ENCODE measurements at places on chromosomes 11 and 22.

DNA sequence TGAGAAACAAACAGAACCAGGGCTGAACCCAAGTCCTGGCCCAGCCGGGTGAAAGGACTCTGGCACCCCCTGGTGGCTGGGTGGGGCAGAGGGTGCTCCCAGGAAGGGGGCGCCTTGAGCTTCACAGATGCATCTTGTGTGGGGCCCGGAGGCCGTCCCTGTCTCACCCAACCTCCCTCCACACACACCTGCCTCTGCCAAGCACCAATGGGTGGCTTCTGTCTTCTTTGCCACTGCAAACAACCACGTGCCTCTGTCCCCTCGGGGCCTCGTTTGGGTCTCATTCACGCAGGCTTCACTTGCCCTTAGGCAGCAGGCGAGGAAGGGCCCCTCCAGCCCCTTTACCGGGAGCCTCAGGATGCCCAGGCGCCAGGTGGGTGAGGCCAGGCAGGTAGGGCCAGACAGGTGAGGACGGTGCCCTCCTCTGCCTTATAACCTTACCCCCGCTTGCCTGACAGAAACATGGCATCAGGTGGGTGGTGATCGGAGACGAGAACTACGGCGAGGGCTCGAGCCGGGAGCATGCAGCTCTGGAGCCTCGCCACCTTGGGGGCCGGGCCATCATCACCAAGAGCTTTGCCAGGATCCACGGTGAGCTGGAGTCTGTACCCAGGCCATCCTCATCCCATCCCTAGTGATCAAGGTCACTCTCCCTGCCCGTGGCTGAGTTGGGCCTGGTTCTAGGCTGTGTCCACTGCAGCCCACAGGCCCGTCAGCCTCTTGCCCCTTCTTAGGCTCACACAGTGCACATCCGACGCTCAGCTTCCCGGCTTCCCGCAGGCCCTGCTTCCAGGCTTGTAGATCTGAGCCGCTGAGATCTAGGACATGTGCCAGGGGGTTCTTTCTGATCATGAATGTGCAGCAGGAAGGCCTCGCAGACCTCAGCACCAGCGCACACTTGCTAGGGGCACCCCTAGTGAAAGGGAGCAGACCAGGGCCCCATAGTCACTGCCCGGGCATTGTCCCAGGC, 17.2 kb downstream of the POLR3H start:
- DNase-seq: peak; percentile 88

- DNase-seq: no peak
Observed at GRCh38 chr11:97269527-97269926, 879.7 kb downstream of the JRKL start.

- no peak for DNase-seq
Observed at GRCh38 chr11:71204748-71205664, 47.4 kb downstream of the SHANK2 start.

DNA sequence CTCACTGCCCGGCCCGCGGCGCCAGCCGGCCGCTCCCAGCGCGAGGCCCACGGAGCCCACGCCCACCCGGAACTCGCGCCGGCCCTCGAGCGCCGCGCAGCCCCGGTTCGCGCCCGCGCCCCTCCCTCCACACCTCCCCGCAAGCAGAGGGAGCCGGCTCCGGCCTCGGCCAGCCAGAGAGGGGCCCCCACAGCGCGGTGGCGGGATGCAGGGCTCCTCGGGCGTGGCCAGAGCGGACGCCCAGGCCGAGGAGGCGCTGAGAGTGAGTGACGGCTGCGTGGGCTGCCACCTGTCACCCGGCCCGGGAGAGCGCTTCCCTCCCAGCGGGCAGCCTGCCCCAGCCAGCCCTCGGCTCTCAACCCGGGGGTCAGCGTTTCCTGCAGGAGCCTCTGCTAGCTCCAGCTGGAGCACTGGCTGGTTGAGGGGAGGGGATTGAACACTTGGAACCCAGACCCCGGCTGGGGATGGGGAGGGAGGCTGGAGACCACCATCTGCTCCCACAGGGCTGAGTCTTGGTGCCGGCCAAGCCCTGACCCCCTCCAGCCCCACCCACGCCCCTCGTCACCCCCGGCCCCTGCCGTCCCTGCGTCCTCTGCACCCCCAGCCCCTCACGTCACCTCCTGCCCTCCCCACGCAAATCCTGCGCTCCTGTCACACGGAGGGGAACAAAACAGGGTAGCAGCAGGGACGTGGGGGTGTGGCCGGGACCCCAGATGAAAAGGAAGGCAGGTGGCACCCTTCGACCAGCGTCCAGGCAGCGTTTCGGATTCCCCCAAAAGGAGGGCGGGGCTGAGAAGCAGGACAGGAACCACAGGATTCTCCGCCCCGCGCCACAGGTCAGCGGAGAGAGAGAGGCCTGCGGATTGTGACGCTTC, 157.0 kb downstream of the BRD1 start:
- DNase-seq: no peak

DNA sequence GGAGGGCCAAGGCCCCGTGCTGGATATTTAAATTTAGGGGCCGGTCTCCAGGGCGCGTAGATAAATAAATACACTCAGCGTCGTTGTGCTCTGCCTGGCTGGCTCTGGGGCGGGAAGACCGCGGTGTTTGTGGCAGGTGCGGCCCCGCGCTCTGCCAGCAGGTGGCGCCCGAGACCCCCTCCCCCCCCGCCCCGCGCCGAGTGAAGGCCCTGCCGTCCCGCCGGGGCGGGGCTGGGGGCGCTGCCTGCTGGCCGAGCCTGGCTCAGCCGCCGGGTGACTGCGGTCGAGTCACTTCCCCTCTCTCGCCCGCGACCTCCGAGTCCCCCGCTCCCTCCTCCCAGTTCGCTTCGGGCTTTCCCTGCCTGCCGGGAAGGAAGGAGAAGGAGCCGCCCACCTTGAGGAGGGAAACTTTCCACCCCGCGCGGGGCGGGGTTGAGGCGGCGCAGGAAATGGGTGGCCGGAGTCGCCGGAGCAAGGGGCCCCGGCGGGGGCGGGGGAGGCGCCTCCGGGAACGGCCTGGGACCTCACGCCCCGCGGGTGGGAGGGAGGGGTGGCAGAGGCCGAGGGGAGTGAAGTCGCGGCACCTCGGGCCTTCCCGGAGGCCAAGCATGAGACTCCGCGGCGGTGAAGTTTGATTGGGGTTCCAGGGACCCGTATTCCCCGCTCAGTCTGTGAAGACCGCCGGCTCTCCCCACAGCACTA, 1.6 kb upstream of the EHBP1L1 start:
- peak; percentile 97 for DNase-seq

- DNase-seq: no peak
Observed at GRCh38 chr11:3111919-3112690, 53.0 kb downstream of the OSBPL5 start.

DNA sequence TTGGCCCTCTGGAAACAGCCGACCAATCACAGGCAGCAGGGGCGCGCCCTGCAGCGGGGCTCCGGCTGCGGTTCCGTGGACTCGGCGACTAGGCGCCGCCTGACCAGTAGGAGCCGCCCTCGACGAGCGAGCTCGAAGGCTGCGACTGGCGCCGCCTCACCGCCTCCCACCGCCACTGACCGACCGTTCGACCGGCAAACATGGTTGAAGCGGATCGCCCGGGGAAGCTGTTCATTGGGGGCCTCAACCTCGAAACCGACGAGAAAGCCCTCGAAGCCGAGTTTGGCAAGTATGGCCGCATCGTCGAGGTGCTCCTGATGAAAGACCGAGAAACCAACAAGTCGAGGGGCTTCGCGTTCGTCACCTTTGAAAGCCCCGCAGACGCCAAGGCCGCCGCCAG, at the start of gene RBMXL2:
Gene RBMXL2 (plus strand): TSS at position 78 of the 400 bp plus-strand sequence. CDS start 123 bp downstream, at position 201.
- DNase-seq: no peak

DNA sequence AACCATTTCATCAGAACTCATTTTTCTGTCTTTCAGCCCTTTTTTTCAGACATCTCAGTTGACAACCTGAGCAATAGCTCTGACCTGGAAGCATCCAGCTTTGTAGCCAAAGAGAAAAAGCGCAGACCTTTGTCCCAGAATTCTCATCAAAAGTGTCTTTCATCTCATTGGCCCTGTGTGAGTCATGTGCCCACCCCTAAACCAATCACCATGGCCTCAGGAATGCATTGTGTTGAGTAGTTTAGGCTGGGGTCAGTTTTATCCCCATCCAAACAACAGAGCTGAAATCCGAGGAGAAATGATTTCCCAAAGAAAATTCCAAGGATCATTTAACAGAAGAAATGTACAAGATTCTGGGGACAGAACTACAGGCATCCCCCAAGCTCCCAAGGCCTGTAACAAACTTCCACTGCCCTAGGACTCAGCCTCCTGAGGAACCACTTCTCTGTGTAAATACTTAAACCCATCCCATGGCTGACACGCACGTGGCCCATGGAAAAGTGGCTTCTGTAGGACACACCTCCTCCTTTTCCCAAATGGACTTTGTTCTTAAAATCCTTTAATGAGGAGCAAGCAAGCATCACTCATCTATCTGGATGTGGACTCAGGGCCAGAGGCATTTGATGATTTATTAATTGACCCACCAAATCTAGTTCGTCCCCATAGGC, 429.0 kb downstream of the SOX6 start:
- no peak for DNase-seq

DNA sequence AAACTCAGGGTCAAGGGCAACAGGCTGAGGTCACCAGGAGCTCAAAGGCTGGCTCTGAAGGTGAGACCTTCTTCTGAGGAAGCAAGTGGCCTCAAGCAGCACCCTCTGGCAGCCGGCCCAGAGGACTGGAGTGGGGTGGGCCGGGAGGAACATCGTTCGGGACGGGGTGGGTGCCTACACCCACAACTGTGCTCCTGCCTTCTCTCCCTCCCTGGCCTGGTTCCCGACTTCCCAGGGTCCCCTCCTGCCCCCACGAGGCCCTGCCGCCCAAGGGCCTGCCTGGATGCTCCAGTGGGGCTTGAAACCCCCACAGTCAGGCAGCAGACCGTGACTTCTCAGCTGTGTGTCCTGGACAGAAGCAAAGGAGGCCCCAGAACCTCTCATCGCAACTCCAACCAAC, 195.7 kb downstream of the IGLL1 start:
- no peak for DNase-seq

DNA sequence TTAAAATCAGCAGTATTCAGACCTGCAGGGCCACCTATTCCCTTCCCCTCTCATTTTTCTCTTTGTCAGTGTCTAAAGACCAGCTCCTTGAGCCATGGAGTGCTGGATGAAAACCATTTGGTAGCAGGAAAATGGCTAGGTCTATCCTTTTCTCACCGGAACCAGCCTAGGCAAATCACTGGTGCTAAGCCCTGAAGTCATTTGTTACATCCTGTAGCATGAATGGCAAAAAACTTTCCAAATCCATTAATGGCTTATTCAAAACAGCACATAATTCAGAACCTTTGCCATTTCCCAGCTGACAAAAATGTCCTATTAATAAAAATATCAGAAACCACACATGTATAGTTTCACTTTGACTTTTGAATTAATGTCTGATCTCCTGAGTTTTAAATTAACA, 209.5 kb upstream of the E2F8 start:
- DNase-seq: no peak

DNA sequence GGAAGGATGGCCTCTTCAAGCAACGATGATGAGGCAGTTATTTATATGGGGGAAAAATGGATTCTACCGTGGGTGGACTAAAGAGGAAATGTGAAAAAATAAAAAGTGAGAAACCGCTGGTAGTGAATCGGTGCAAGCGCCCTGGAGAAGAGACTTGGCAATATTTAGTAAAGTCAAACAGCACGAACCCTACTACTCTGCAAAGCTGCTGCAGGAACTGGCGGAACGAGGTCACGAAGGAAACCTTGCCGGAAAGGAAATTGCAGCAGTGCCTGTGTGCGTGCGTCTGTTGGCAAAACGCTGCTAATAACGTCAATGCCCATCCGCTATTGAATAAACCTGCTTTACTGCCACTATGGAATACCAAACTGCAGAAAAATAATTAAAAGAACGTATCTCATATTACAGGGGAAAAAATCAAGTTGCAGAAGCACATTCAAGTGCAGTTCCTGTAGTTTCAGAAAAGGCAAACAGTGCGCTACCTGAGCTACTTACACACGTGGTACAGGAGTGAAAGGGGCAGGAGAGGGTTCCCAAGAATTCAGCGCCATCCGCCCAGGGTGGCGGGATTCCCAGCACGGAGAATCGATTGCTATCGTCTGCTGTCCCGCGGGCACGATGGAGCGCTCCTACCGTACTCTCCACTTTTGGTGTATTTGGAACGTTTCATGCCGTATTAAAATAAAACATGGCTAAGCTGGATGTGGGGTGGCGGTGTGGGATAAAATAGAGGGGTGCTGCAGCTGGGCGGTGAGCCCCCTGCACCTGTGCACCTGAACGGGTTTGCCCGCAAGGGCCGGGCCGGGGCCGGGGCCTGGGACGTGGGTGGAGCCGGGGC, 585 bp upstream of the NADSYN1 start:
- DNase-seq: peak; percentile 35

DNA sequence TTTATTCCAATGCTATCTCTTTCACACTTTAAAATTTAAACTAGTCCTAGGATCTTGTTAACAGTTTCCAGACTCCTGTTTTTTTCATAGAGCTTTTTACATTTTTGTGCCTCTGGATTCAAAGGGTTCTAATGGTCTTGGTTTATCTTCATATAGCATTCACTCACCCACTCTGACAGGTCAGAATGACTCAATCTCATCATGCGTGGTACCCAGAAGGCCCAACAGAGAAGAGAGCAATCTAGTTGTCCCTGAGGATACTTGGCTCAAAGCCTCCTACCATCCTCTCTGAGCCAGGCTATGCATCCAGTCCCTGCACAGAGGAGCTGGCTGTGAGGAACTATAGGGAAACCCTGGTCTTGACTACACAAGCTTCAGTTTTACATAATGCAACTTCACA, 27.5 kb downstream of the MAML2 start:
- DNase-seq: no peak

- no peak for DNase-seq
Observed at GRCh38 chr11:74009675-74010305, 905 bp upstream of the UCP3 start.

GRCh38 chr11:123473941-123474677, 44.0 kb downstream of the GRAMD1B start:
- DNase-seq: peak; percentile 80

- no peak for DNase-seq
Observed at GRCh38 chr11:87369888-87370287, 332.2 kb downstream of the TMEM135 start.

- peak; percentile 36 for DNase-seq
Observed at GRCh38 chr11:112355726-112356125, 95.1 kb upstream of the PLET1 start.

GRCh38 chr22:44133901-44134571, 46.7 kb upstream of the PARVG start:
- no peak for DNase-seq

DNA sequence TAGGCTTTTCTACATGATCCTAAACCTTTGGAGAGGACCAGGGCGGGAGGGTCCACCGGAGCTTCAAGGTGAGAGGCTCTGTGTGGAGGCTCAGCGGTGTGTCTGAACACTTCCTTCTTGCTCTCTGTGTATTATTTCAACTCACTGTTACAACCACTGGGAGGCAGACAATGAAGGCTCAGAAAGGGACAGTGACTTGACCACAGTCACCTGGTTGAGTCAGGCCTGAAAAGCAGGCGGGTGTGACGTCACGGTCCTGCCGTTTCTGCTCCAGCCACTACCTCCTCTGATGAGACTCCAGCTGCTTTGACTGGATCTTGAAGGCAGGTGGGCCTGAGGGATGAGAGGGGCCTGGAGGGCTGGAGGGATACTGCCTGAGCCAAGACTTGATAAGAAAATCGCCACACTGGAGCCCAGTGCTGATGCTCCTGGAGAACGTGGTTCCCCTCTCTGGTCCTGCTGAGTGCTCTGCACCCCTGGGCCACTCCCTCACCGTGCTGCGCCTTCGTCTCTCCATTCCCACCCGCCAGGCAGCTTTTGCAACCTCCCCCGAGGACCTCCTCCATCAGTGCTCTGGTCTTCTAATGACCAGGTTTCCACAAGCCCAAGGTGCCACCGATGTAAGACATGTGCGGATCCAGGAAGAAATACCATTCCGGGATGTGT, 27.9 kb downstream of the KCNC1 start:
- no peak for DNase-seq

- peak; percentile 66 for DNase-seq
Observed at GRCh38 chr22:36853407-36854099, 7.3 kb upstream of the NCF4 start.

GRCh38 chr11:99015634-99016454, 4.9 kb upstream of the CNTN5 start:
- peak; percentile 54 for DNase-seq
